ENCODE measurements at places on chromosomes 7 and 10.

DNA sequence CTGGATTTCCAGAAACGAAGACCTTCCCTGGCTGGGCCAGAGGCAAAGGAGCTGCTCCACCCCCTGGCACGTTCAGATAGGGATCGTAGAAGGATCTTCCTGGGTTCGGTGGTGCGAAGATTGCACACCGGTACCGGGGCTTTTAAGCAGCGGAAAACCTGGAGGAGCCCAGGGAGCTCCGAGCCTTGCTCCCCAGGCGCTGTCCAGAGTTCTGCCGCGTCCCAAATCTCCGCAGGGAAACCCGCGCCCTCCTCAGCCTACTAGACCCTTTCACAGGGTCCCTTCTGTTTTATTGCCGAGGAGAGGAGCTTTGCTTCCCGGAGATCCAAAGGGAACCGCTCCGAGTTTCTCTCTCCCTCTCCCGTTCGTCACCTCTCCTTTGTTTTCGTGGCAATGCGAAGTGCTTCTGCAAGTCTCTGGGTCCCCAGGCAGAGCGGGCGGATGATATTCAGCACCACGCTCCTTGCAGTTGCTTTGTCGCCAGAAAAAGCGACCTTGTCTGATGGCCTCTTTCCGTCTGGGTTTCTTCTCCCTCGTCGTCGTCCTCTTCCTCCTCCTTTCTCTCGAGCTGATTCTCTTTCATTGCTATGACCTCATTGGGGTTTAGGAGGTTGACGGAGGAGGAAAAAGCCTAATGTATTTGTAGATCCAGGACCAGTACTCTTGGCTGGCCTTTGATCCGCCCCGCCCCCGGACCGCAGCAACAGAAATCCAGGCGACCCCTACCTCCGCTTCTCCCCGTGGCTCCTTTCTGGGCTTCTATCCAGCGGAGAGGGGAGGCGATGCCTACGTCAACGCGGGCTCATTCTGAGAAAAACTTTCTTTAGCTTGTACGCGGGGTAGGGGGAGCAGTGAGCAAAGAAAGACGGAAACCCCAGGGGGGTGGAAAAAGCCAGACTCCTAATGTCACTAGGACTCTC, at the start of gene TMEM196:
TMEM196 (minus strand) TSS at position 777 of the 920 bp plus-strand sequence. CDS start 921 bp downstream, outside the sequence.
- peak; percentile 68 for DNase-seq

DNA sequence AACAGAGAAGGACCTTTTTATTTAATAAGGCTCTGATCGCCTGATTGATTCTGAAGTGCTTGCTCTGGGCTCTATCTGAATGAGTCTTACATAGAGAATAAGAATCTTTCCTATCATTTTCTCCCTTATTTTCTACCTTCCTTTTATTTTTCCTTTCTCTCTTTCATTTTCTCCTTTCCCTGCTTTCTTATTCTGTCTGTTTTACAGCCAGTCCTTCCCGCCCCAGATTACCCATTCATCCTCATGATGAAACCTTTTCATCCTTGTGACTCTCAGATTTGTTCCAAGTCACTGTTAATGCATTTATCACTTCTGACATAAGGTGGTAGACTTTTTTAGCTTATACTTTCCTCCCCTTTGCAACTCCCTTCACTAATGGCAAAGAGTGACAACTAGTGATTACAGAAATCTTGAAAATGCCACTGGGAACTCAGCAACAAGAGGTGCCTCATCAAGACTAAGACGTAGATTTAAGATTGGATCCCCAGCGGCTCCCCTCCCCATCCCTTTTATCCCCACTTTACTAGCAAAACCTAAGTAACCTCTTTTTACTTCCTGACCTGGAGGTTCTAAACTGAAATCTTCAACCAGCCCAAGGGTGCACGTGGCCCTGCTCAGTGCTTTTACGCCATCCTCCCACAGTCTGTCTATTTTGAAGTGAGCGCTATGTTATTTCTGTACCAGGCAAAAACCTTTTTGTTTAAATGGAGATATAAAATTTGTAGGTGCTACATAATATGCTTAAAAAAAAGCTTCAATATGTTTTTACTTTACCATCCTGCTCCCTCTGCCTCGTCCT, 179.8 kb downstream of the DYNC1I1 start:
- no peak for DNase-seq

- DNase-seq, result no peak
Measured at GRCh38 chr10:124739986-124740368, 4.2 kb downstream of the FAM53B start.

GRCh38 chr10:18104223-18104872, 35.9 kb upstream of the CACNB2 start:
- DNase-seq, result no peak

DNA sequence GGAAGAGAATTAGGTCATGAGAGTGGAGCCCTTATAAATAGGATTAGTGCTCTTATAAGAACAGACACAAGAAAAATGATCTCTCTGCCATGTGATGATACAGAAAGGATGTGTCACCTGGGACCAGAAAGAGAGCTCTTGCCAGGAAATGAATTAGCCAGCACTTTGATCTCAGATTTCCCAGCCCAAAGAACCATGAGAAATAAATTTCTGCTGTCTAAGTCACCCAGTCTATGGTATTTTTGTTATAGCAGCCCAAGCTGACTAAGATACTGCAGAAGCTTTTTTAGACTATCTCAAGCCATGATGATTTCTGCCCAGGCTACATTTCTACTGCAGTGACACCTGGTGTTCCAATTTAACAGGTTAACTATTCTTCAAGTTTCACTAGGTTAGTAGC, 84.8 kb downstream of the RSU1 start:
- no peak for DNase-seq

- DNase-seq, result peak; percentile 77
Measured at GRCh38 chr10:34506786-34507185, 308.3 kb downstream of the PARD3 start.

DNA sequence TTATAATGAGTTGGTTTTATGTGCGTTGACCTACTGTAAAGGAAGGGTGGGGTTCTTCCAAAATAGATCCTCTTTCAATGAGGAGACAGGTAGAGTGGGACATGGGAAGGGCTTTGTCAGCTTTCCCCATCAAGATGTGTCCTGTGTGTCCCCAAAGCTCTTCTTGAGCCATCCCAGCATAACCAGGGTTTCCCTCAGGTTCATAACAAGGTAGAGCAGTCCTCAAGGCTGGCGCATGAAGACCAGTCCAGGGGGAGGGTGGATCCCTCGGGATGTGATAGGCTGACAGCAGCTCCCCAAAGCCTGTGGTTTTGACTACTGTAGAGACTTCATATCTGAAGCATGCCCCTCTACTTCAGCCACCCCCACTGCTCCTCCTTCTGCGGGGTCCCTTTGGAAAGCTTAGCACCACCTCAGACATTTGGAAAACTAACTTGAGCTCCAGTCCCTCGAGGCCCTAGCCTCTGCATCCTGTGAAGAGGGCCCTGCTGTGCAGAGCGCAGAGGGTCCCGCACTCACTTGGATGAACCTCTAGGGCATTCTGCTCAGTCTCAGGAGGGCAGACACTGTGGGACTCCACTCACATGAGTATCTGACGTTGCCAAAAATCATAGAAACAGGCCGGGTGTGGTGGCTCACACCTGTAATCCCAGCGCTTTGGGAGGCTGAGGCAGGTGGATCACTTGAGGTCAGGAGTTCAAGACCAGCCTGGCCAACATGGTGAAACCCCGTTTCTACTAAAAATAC, 1.1 kb upstream of the GIMAP8 start:
- no peak for DNase-seq

- peak; percentile 10 for DNase-seq
Measured at GRCh38 chr7:10677211-10677610, 296.5 kb upstream of the PHF14 start.

GRCh38 chr10:71719464-71720201, at the start of gene C10orf105:
Gene C10orf105, minus strand, starts transcription at chr10:71719778. Its CDS starts 3,441 bp downstream, at chr10:71716337.
- DNase-seq, result no peak

- no peak for DNase-seq
Measured at GRCh38 chr10:29254123-29255046, 34.5 kb upstream of the LYZL1 start.

- peak; percentile 19 for DNase-seq
Measured at GRCh38 chr10:71880425-71881306, 29.6 kb upstream of the PSAP start.

GRCh38 chr10:131994435-131994834, 12.7 kb upstream of the BNIP3 start:
- no peak for DNase-seq

- no peak for DNase-seq
Measured at GRCh38 chr7:25662841-25663800, 434.8 kb upstream of the NPVF start.

GRCh38 chr7:32616625-32617024, 121.3 kb downstream of the AVL9 start:
- DNase-seq, result no peak

DNA sequence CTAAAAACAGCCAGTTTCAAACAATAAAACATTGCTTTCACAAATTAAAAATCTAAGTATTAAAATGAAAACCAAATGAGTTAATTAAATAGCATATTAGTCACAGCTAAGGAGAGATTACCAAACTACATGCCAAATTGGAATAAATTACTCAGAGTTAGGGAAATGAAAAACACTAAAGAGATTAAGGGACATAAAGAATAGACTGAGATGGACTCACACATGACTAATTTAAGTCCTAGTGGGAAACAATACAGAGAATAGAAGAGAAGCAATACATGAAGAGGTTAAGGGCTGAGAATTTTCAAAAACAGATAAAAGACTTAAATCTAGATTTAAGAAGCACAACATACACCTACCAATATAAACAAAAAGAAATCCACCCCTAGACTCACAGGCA, 110.6 kb downstream of the ZFAND4 start:
- DNase-seq, result no peak

GRCh38 chr7:71733107-71733870, 601.3 kb downstream of the GALNT17 start:
- peak; percentile 52 for DNase-seq

DNA sequence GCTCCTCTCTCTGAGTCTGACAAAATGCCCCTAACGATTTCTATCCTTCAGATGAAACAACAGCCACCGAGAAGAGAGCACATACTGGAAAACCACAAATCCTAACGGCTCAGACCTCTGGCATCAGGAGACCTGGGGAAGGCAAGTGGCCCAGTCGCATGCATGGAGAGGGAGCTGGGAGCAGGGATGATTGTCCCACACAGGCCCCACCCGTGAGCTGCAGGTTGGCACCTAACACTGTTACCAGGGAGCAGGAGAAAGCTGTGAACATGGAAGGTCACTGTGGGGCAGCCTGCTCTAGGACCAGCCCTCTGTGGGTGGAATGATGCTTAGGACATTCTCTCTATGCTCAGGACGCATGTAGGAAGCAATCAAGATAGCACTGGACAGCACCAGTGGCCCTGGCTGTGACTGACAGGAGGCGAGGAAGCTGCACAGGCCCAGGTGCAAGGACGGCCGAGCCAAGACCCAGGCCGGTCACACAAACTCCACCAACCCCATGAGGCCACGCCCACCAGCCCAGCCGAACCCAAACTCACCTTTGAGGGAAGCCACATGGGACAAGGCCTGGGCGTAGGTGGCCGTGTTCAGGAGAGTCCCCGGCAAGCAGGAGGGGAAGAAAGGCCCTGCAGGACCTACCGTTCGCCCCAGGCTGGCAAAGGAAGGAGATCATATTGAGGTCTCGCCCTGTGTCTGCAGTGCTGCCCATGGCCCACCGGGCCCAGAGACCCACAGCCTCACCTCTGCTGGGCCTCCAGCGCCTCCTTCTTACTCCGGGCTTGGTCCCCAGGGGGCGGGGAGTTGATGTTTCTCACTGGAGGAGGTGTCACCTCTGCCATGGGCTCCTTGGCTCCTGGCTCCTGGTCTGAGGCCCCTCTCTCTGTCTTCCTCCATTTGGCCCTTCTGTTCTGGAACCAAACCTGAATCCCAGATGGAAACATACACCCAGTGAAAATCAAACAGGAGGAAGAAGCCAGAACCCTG, 9.7 kb downstream of the DRGX start:
- no peak for DNase-seq

DNA sequence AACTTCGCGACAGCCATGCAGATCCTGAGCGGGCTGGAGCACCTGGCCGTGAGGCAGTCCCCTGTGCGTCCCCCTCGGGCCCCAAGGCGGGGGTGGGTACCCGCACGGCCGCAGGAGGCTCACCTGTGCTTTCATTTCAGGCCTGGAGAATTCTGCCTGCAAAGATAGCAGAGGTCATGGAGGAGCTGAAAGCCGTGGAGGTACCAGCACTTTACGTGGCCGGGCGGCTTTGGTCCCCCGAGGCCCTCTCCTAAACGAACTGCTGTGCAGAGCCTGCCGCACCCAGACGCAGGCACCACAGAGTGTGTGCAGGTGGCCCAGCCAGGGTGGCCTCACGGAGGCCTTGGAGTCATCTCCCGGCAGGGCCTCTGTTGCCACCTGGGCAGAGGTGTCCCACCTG, 11.1 kb upstream of the UTF1 start:
- DNase-seq, result no peak

- DNase-seq, result no peak
Measured at GRCh38 chr7:80277434-80278427, 143.1 kb downstream of the GNAI1 start.

GRCh38 chr7:99579281-99579955, 18.6 kb upstream of the TMEM225B start:
- DNase-seq, result peak; percentile 17

- no peak for DNase-seq
Measured at GRCh38 chr7:66629222-66630062, 761 bp downstream of the KCTD7 start.

DNA sequence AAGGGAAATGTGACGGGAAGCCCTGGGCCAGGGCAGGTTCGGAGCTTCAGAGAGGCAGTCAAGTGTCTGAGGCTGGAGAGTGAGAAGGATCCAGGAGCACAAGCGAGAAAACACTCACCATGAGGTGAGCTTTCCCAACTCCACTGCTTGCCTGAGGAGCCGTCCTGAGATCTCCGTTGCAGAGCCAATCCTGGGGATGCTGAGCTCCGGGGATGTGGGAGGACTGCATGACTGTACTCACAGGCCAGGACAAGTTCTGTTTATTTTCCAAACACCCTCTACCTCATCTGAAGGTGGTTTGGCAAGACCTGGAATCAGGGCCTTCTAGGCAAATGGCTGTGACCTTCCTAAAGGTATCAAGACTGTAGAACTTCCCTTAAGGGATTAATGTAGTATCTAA, 38.7 kb downstream of the GLI3 start:
- DNase-seq, result no peak

DNA sequence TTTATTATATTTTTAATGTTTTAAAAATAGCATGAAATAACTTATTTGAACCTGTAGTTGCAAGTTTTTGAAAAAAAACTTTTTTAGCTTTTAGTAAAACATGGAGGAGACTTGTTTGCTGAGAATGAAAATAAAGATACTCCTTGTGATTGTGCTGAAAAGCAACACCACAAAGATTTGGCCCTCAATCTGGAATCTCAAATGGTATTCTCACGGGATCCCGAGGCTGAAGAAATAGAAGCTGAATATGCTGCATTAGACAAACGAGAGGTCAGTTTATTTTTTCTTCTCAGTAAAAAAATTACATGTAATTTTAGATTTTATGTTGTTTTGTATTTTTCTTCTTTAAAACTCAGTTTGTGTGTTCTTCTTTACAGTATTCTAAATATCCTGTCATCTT, 73.5 kb downstream of the ANKIB1 start:
- DNase-seq, result no peak

- DNase-seq, result no peak
Measured at GRCh38 chr7:129146237-129146979, 1.9 kb downstream of the TSPAN33 start.

All from NCI-H1092 treated with DMSO at 0.1 percent for 48 hours (cell line).